Brain (organoid and tissue), 16 donors: ENCODE measurements at places on chromosomes 3 and 15.

- no peak for DNase-seq
Measured at GRCh38 chr15:94196531-94196930, 34.8 kb upstream of the MCTP2 start.

- no peak for DNase-seq
Measured at GRCh38 chr15:70835415-70835814, 18.5 kb downstream of the LARP6 start.

DNA sequence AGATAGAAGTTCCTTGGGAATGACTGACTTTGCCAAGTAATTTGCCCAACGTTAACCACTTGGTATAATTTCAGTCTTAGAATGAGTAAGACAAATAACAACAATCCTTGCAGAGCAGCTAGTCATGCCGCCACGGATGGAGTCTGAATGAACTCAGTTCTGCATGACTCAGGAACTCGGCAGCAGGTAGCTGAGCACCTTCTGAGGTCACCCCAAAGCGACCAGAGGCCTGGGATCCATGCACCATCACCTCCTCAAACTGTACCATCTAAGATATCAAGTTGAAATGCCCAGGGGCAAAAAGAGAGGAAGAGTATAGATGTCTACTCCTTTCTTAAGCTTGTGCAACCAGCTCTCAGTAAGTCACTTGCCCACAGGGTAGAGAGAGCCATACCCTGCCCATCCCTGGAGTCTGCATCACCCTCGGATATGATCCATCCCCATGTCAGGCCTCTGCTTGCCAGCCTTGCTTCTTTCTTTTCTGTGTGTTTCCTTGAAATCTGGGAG is 8.5 kb upstream of the CDCP1 start:
- no peak for DNase-seq

GRCh38 chr3:165211721-165212120 is 15.5 kb upstream of the SLITRK3 start:
- peak; percentile 15 for DNase-seq

DNA sequence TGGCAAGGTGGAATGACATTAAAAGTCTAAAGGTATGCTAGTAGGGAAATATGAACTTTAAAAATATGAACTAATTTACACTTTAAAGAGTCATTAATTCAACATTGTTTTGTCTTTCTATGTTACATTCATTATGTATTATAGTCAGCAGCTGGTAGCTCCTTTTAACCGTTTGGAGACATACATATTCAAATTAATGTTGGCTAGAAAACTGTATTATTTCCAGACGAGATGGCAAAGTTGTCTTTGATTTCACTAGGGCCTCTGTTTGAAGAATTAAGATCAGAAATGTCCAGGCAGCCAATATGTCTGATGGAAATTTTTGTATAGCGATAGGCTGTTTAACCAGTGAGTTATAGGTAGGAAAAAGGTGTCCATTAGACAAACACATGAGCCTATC is 817.6 kb downstream of the GRM7 start:
- no peak for DNase-seq

- no peak for DNase-seq
Measured at GRCh38 chr3:188468662-188469061, 314.7 kb downstream of the LPP start.

DNA sequence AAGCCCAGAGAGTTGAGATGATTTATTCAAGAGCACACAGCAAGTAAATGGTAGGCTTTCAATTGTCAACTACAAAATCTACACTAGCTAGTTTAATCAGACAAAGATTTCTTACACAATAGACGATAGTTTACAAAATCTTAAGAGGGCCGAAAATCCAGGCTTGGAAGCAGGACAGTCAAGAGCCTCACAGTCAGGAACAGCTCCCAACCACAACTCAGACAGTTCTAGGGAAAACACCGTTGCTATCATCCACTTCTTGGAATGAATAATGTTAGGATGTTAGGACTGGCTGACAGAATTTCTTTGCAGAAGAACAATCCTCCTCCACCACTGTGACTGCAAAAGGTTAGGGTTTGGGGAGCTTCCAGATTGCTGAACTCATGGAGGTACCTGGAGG is 290.8 kb upstream of the ZPLD1 start:
- no peak for DNase-seq

DNA sequence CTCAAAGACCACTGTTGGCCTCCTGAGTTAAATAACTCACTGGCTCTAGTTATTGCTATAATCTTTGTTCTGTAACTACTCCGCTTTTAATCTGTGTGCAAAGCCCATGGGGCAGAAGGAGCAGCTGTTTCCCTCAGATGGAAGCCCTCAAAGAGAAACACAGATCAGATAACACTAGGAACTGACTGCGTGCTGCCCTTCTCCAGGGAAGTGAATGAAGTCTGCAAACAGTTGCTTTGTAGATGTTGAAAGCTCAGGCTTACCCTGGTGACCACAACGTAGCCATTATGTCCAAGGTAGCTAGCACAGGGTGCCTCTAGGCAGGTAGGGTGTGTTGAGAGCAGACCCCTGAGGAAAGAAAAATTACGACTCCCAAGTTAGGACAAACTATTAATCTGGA is 152.3 kb upstream of the STAC start:
- DNase-seq = peak; percentile 32

DNA sequence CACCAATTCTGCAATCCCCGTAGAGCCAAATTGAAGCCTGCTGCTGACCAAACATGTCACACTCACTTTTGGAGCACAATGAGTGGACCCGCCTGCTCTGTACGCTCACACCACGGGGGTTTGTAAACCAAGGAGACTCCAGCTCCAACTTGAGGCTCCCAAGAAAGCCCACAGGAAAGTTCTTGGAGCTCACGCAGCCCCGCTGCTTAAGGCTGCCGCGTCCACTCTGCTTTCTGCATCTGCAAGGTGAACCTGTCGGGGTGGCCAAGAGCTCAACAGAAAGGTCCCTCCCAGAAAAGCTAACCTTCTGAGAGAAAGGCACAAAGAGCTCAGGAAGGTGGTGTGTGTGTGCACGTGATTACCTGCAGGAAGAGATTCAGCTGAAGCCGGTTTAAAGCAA is 94.9 kb downstream of the PCSK6 start:
- no peak for DNase-seq

DNA sequence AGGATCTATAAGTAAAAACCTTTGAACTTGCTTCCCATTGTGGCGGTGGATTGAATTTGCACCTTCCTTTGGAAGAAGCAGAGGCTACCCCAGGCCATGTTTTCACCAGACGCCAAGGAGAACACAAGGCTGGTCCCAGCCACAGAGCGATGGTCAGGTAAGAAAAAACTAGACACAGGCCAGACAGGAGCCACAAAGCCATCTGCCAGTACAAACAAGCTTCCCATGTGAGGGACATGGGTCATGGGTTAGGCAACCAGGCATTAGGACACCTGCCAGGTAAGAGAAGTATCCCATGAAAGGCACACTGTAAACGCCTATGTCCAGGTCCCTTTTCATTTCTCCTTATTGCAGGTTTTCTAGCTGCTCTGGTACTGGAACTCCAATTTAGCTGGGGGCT is 190.2 kb downstream of the KLF13 start:
- DNase-seq = no peak

DNA sequence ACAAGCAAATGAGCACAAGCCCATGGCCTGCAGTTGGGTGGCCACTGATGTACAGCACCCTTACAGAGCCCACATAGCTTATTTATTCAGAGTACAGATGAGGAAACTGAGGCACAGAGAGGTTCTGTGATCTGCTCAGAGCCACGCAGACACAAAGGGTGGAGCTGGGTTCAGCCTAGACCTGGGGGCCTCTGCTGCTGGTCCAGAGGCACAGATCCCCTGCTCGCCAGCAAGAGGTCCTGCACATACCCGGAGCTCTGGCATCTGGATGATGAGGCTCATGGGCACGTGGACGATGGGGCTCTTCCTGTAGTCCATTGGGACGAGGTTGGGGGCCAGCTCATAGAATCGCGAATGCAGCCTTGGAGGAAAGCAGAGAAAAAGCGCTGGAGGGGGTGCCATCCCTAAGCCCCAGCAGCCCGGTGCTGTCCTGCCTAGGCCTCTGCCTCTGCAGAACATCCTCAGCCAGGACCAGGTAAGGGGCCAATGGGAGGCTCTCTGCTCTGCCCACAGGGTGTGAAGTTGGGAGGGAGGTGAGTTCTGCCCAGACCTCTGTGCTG is 18.6 kb downstream of the SH2D7 start:
- DNase-seq = no peak

- peak; percentile 92 for DNase-seq
Measured at GRCh38 chr3:48435774-48436476, 4.0 kb downstream of the CCDC51 start.

DNA sequence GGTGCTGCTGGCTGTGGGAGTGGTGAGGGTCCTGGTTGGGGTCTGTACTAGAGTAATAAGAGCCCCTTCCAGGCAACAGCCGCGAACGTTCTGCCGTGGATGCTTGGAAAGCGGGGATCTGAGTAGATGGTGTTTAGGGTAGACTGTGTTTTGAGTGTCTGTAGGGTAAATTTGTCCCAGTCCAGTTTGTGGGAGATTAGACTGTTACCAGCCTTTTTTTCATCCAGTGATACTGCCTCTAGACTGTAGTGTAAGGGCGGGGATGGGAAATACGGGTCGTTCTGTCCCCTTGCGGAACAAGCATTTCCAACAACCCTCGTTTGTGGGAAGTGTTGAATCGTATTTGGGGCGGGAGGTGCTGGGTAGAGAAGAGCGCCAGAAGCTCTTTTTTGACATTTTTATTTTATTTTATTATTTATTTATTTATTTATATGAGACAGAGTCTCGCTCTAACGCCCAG is 424 bp downstream of the HAUS2 start:
- no peak for DNase-seq

DNA sequence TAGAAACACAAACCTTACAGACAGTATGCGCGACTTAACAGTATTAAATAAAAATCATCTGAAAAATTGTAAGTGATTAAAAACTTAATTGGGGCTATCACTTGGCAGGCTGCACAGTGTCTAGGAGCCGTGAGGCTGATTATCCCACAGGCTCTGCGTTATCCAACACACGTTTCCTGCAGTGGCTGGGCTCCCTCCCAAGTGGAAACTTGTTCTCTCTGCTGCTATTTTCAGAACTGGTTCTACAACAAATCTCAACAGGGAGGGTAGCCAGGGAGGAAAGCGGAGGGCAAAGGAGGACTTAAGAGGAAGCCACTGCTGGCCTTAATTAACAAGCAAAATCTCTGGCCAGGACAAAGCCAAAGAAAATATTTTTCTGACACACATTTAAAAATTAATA is 555.2 kb downstream of the MAGI1 start:
- DNase-seq = peak; percentile 67
